ENCODE measurements at places on chromosomes 7 and 10.

- no peak for DNase-seq
These were observed 1.2 kb upstream of the PLCE1 start for GRCh38 chr10:93992400-93993030.

DNA sequence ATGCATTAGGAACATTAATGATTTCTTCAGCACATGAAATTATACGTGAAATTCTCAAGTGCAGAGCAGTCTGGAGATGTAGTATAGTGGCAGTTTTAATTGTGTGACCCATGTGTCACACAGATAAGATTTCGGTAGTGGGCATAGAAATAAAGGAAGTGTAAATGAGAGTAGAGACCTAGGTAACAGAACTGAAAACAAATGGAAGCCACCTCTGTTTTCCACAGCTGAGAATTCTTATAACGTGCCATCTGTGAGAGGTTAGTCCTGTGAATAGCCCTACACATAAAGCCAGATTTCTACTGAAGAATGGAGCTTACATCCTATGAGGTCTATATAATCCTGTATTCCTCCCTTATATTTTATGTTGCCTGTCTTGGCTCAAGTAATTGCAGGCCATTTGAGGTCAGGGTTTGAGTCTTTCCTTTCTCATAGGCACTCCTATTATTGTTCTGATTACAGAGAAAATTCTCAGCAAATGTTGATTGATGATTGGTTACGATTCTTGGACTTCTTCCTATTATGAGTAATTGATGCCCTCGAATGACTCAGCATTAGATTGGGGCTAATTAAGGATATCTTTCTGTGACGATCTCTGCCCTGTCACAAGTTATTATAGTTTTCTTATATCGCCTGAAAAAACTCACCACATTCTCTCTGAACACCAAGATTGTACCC, 258.2 kb downstream of the KIF20B start:
- DNase-seq: no peak

GRCh38 chr7:128937271-128937646, 468 bp upstream of the IRF5 start:
- no peak for DNase-seq

DNA sequence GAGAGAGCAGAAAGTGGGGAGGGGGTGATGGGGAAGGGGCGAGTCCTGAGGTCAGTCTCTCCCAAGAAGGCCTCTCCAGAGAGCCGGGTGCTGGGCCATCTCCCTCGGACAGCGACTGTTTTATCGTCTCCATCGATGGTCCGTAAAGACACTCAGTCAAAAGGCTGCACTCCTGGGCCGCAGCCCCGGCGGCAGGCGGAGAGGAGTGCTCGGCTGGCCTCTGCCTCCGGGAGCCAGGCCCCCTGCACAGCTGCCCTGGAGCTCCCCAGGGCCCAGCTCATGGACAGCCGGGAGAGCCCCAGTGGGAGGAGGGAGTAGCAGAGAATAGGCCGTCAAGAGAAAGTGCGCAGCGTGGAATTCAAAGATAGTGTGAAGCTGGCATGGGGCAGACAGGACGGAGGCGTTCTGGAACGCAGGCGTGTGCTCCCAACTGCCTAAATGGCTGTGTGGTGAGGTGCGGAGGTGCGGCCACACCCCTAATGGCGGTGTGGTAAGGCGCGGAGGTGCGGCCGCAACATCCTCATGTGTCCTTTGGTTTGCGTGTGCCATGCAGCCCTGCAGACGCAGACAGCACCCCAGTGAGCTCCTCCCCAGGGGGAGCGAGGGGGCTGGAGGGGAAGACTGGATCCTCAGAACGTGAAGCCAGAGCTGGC, 477.5 kb upstream of the FOXK1 start:
- no peak for DNase-seq

- no peak for DNase-seq
These were observed 25.3 kb downstream of the TNS3 start for GRCh38 chr7:47556511-47557180.

DNA sequence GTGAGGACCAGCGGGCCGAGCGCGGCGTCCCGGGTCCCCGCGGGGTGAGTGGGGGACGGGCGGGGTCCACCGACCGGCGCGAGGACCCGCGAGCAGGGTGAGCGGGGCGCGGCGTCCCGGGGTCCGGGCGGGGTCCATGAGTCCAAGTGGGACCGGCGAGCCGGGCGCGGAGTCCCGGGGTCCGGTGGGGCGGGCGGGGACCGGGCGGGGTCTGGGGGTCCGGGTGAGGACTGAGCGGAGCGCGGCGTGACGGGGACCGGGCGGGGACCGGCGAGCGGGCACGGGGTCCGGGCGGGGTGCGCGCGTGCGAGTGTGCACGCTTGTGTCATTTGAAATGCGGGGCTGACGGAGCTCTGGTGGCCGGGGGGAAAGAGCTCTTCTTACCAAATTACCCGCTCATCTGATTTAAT, 765 bp downstream of the CELF2 start:
- peak; percentile 43 for DNase-seq

DNA sequence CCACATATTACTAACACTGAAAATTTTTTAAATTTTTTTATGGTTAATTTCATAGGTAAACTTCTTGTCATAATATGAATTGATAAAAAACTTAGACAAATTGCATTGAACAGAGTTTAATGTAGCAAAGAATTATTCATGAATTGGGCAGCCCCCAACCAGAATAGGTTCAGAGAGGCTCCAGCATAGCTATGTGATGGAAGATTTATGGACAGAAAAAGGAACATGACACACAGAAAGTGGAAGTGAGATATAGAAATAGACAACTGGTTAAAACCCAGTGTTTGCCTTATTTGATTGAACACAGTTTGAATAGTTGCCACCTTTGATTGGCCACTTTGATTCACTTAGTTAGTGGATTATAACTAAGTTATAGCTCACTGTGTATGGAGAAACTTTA, 87.2 kb downstream of the AHR start:
- no peak for DNase-seq

DNA sequence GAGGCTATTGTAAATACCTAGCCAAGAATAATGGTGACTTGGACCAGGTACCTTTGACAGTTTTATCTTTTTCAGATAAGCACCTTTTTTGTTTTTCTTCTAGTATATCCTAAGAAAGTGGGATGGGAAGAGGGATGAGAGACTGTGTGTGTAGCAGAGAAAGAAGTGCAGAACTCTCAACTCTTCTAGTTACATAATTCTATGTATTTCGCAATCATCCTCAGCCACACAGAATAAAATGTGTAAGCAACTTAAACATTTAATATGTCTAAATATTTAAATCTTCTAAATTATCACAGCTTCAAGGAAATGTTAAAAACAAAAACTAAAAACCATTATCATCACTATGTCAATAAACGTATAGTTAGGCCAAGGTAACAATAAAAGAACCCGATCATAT, 42.6 kb upstream of the GSAP start:
- DNase-seq: no peak

DNA sequence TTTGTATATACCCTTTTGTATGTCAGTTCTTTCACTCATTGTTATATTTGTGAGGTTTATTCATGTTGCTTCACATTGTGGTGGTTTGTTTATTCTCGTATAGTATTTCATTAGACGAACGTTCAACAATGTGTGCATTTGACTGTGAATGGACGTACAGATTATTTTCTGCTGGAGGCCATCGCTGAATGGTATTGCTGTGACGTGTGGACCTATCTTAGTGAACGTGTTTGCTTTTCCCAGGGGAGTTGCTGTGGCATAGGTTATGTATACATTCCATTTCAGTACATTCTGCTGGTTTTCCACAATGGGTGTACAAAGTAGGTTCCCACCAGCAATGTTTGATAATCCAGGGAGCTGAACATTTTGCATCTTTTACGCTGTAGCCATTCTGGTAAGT, 31.1 kb upstream of the PLEKHS1 start:
- no peak for DNase-seq

GRCh38 chr7:11605749-11606148, 226.2 kb downstream of the THSD7A start:
- no peak for DNase-seq

GRCh38 chr7:36391436-36392198, 2.0 kb downstream of the ANLN start:
- DNase-seq: no peak

DNA sequence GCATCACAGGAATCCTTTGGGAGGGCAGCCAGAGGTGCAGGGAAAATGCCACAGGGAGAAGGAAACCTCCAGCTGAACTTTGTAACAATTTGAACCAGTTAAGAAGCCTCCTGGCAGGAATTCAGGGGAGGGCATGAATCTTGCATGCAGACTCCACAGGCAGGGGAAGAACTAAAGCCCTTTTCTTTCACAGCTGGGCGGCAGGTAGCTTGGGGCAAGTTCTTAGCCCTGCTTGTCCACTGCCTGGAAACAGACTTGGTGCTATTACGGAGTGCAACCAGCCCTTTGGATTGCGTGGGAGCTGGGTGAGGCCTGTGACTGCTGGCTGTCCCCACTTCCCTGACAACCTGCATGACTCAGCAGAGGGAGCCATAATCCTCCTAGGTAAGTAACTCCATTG, 51.7 kb upstream of the ADAM12 start:
- no peak for DNase-seq

- DNase-seq: no peak
These were observed 564.3 kb downstream of the GATA3 start for GRCh38 chr10:8618834-8619233.

- no peak for DNase-seq
These were observed 52.0 kb upstream of the NKX6-2 start for GRCh38 chr10:132837905-132838304.

GRCh38 chr7:141551782-141552181, 572 bp downstream of the AGK start:
- DNase-seq: no peak

- DNase-seq: peak; percentile 83
These were observed 164.3 kb upstream of the AKR1E2 start for GRCh38 chr10:4661511-4662255.

GRCh38 chr10:129472696-129473555, 5.9 kb downstream of the MGMT start:
- no peak for DNase-seq

- DNase-seq: no peak
These were observed 258.1 kb upstream of the GRB10 start for GRCh38 chr7:51040787-51041186.

- DNase-seq: peak; percentile 82
These were observed 5.0 kb upstream of the GBX1 start for GRCh38 chr7:151172273-151173141.

DNA sequence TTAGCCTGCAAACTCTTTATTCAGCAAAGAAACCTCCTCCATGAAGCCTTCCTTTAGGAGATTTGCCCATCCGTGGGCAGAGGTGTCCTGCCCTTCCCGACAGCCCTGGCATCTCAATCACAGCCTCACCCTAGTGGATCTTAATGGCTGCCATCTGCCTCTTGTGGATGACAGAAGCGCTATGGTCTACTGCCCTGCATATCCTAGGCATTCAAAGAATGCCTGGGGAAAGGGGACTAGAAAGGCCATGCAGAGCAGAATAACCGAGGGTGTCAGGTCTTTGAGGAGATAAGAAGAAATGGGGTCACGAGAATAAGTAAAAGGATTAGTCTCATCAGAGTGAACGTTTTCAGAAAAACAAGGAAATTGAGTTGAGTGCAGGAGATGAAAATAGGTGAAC, 57.7 kb upstream of the SPOCK2 start:
- no peak for DNase-seq

- no peak for DNase-seq
These were observed 65.7 kb downstream of the EXOC6 start for GRCh38 chr10:92913973-92914372.

GRCh38 chr10:99276848-99277486, 41.3 kb upstream of the HPSE2 start:
- DNase-seq: no peak

- no peak for DNase-seq
These were observed 722.3 kb downstream of the KCNMA1 start for GRCh38 chr10:76915316-76915715.

DNA sequence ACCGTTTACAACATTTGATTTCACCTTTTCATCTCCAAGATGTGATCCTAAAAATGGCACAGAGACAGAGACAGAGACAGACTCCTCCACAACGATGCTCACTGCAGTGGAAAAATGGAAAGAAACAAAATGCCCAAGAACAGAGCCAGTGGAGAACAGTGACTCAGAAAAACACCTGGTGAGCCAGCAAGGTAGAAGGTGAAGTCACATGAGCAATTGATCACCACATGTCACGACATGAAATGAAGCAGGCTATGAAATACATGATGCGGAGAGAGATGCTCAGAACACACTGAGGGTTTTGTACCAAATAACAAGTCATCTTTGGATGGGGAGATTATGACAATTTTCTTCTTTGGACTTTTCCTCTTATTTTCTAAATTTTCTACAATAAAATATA, 3.5 kb downstream of the MSMB start:
- DNase-seq: no peak

DNA sequence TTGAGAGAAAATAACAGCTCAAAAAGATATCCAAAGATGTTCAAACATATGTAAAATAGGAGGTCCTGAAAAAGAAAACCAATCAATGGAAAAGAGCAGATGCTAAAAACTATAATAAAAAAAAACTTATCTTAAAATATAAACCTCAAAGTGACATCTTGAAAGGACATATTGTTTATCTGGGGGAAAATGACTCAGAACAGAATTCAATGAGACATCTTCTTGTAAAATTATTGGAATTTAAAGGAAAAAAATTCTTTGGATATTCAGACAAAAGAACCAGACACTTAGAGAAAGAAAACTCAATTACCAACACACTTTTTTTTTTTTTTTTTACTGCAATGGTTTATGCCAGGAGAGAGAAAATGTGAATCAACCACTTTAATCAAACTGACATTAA, 58.9 kb downstream of the NAMPT start:
- DNase-seq: no peak

- no peak for DNase-seq
These were observed 137.3 kb downstream of the HECW1 start for GRCh38 chr7:43249823-43250145.

GRCh38 chr7:140074780-140075179, 12.0 kb upstream of the PARP12 start:
- DNase-seq: no peak

DNA sequence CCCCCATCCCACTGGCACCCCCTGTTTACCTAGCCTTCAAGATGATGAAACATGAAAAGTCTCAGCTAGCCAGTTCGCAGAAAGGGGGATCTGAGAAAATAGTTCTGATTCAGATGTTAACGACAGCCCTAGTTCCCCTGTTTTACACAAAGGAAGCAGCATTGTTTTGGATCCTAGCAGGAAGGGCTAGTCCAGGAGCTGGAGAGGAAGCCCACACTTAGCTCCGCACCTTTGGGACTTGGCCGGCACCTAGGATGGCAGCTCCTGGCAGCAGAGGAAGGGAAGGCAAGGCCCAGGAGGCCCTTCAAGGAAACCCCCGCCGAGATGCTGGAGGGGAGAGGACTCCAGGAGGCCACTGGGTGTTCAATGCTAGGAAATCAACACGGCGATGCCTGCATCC, 29.0 kb upstream of the MGMT start:
- peak; percentile 18 for DNase-seq

DNA sequence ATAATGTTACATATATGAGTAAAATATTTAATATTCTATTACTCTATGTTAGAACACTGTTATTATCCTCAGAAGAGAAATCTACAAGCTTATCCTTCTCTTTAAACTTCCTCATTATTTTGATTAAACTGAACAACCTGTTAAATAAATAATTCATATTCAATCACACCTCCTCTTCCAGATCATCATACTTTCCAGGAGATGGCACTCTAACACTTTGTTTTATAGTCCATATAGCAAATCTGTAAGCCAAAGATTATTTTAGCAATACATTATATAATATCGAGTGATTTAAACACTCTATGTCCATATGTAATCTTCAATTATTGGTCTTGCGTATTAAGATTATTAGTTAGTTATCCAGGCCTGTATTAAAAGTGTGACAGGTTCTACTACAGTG, 694.1 kb downstream of the ANKRD7 start:
- no peak for DNase-seq
